CD4-positive, alpha-beta T cell treated with Interleukin-1 beta for 1 hour (primary cell): ENCODE measurements at places on chromosomes 16 and 17.
A peak's percentile ranks its signal among the peaks of the same experiment; 100 is the strongest.

- DNase-seq: no peak
These were observed 2.6 kb upstream of the ABCC3 start for GRCh38 chr17:50631908-50632571.

DNA sequence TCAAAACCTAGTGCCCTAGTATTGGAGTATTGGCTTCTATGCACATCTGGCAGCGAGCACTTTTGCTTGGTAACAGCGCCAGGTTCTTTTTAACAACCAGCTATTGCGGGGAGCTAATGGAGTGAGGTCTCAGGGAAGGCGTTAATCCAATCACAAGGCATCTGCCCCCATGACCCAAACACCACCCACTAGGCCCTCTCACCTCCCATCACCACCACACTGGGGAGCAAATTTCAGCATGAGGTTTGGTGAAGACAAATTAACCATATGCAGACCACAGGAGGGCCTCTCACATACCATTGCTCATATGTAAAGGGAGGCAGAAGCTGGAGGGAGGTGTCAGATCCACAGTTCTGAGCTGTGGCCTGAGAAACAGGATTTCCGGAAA, 893 bp upstream of the ODF4 start:
- DNase-seq: no peak

GRCh38 chr17:51926448-51926847, 232.1 kb downstream of the CA10 start:
- DNase-seq: no peak

DNA sequence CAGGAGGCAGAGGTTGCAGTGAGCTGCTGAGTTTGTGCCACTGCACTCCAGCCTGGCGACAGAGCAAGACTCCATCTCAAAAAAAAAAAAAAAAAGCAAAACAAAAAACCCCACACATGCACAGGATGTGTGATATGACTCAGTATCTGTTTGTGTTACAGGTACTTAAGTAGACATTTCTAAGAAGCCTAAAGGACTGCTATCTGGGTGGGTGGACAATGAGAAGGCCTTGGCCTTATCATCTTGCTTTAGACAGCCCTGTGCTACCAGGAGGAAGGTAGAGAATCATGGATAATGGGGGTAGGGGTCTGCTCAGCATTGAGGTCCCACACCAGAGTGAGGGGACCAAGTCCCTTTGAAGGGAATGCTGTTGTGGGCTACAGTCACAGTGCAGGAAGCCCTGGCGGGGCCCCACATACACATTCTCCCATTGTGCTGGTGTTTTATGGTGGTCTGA, 26.7 kb downstream of the PLD6 start:
- no peak for DNase-seq

DNA sequence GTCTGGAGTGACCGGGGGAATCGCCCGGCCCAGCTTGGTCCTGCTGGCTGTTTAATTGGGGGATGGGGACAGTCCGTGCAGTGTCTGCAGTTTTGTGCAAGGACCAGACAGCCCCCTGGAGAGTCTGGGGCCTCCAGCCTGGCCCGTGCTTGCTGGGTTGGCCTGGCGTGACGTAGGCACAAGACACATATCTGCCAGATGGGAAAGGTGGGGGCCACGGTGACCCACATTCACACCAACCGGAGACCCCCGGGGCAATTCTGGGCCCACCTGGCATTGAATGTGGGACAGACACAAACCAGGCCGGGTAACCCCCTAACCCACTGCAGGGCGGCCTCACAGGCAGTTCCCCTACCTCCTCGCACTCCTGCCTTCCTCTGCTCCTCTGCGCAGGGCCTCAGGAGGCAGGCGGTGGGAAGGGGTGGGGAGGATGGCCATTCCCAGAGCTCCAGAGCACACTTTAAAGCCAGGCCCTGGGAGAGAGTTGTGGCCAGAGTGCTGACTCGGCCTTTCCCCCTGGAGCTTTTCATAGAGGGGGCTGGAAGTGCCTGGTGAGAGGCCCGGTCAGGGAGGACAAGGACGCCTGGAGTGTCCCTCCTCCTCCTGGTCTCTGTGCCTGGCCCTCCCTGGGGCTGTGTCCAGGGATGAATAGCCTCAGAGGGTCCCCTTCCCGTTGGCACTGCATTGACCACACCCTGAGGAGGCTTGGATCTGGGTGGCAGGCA, 1.5 kb downstream of the MRC2 start:
- no peak for DNase-seq

DNA sequence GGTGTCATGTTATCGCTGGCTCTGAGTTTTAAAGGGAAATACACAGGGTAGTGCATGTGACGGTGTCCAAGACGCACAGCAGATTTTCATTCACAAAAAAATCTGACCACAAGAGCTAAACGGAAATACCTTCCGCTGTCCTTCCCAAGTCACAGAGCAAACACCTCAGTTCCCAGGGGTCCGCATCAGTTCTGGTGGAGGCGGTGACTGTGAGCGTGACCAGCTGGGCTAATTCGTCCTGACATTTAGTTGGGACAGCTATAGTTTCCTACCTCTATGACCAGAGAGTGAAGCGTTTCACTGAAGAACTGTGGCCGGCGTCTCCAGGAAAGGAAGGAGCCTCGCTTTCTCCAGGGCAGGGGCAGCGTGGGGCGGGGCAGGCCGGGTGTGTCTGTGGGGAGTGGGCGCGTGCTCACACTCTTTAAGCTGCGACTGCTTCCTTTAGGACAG, 10.5 kb upstream of the FASN start:
- no peak for DNase-seq

DNA sequence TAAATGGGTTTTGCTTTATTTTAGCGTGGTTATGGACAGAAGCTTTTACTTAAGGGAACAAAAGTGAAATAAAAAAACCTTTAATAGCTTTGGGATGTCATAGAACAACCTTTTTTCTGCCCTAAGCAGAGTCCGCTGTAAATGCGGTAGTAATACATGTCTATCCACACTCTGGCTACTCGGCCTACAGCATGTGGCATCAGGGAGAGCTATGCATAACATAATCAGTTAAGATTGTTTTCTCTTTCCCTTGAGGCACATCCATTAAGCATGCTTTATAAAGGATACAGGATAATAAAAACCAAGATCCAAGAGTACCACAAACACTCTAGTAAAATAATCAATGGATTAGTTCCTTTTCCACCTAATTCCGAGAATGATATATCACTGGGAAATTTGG, 10.3 kb downstream of the RPGRIP1L start:
- DNase-seq: no peak

DNA sequence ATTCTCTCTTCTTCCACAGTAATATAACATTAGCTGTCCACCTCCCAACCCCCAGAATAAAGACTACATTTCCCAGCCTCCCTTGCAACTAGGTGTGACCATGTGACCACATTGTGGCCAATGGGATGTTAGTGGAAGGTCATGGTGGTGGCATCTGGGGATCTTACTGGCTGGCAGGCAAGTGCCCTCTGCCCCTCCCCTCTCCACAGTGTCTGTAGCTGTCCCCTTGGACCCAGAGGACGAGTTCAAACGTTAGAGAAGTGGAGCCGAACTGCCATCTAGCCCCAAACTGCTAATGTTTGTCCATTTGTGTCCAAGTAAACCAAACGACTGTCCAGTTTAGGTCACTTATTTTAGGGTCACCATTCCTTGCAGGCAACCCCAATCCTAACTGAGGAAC, 26.6 kb upstream of the KCNG4 start:
- DNase-seq: peak; percentile 36

GRCh38 chr16:86708431-86708830, 130.1 kb downstream of the FOXL1 start:
- DNase-seq: no peak

DNA sequence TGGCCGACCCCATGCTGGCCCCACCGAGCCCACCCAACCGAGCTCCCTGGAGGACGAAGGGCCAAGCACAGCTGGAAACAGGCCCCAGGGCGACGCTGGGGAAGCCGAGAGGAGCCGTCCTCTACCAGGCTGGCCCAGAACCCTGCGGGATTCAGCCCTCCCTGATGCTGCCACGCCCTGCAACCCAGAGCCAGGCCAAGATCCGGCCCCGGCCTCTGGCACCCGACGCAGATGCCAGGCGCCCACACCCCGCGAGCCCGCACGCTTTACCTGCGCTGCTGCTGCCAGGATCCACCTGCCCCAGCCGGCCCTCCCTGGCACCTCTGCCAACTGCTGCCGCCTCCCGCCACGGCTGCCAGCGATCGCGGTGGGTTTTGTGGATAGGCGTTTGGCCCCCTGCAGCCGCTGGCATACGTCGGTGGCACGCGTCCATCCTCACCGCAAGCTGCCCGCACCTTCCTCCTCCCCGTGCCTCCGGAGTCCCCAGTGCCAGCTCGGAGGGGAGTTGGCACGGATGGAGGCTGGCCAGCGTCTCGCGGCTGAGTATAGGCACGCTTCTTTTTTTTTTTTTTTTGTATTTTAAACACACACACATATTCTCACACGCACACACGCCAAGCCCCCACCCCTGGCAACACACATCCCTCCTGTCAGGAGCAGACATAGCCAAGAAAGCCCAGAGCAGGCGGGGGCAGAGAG, 41.3 kb upstream of the ACSF3 start:
- no peak for DNase-seq

DNA sequence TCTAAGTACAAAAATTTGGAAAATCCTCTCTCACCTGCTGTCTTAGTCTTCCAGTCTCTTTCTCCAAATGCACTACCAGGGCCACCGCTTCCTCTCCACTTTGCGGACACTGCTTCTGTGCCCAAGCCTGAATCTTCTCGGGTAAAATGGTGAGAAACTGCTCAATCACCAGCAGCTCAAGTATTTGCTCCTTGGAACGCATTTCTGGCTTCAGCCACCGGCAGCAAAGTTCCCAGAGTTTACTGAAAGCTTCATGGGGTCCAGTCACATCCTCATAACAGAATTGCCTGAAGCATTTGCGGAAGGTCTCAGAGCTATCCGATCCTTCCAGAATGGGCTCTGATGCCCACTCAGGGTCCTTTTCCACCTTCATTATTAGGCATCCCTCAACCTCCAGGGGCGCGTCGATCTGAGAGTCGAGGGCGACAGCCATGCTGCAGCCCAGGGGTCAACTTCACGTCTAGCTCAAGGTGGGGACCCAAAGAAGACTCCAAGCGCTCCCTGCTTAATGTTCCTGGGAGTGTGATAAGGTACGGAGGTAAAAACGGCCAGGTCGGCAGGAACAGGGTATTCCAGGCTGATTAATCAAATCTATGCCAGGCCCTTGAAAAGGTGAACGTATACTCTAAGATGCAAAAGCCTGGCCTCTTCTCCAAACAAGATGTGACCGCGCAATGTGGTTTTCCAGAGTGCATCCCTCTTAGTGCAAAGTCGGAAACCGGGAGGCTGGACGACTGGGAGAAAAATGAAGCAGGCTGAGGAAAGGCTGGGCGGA, 763 bp downstream of the ZKSCAN2 start:
- DNase-seq: peak; percentile 4

DNA sequence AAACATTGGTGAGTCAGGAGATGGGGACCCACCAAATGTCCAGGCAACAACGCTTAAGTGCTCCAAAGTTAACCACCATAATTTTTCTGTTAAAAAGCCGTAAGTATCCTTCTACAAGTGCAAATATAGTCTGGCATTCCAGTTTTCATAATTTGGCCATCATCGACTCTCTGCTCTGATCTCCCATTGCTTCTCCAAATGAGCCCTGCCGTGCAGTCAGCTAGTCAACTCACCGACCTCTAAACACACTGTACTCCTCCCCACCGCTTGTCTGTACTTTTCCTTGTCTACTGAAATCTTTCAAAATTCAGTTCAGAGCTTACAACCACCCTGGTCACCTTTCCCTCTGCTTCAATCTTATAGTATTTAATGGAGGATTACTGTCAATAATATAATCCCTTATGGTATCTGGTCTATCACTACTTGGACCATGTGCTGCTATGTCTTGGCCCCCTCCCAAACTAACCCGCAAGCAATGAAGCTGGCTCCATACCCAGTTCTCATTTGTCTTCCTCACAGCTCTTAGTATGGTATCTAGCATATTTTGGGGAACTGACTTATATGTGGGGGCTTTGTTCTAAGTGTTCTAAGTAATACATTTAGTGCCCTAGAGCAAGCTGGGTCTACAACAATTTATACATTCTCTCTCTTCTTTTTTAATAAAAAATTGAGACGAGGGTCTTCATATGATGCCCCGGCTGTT, 52.7 kb upstream of the SLC25A19 start:
- no peak for DNase-seq

DNA sequence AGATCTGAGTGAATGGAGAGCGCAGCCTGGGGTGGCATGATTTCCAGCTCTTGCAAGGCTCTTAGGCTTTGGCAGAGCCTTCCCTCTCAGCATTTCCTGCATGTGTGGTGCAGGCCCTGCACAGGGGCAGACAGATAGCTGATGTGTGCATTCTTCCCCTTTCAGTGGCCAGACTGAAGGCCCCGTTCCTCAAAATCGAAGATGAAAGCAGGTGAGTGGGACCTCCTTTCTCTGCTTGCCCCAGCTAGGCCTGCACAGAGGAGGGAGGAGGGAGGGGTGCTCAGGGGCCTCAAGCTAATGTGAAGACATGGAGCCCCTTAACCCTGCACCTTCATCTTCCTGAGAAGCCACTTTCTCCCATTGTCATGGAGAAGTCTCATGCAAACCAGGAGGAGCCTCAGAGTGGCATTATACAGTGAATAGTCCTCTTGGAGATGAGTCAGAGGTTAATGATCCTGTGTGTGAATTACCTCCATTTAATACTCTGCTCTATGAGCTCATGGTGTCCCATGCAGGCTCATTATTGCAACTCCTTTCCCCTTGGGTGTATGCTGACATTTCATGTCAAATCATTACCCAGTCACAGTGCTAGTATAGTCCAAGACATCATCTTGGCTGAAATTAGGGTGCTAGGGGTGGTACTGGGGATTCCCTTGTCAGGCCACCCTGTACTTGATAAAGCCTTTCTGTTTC, 20.4 kb upstream of the ADAM11 start:
- DNase-seq: no peak
